ENCODE measurements at places on chromosomes 12 and 14.

DNA sequence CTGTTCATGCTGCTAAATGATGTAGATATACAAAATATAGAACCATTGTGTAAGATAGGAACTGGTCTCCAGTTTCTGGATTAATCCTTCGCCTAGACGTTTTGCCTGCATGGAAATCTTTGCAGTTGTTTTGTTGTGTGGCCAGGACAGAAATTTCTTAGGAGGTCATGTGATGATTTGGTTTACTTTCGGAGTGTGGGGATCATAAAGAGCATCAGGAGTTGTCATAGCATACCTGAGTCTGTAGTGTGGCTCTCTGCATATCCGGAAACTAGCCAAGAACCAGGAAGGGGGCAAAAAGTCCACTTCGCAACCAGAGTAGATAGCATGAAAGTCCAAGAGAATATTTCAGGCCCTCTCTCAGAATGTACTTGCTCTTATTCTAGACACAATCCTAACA, 3.1 kb downstream of the SAMD4A start:
- peaks cover 12% of the 10 kb centered on the region for H3K4me1 ChIP-seq
- H3K27me3 ChIP-seq = peaks cover 55% of the 10 kb centered on the region
- no peak for DNase-seq
- no peak overlapping the region for H3K4me3 ChIP-seq

DNA sequence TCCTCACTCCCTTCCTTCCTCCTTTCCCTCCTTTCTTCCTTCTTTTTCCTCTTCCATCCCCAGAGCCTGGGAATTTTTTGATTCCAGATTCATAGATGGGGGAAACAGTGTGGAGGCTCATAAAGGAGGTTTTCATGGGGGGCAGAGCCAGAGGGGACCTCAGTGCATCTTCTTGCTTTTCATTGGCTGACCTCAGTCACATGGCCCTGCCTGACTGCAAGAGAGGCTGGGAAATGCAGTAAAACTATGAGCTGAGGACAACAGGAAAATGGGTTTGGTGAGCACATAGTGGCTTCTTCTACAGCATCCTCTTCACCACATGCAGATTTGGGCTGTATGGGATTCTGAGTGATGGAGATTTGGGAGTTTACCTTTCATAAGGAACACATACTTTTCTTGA, 437.1 kb upstream of the TBX3 start:
- H3K27ac ChIP-seq = no peak overlapping the region
- H3K36me3 ChIP-seq = no peaks in the 10 kb centered on the region
- no peak overlapping the region for H3K4me3 ChIP-seq
- H3K27me3 ChIP-seq = no peaks in the 10 kb centered on the region

GRCh38 chr14:48771717-48772116, 814.5 kb downstream of the RPS29 start:
- H3K4me3 ChIP-seq = no peak overlapping the region
- H3K36me3 ChIP-seq = no peaks in the 10 kb centered on the region
- H3K27ac ChIP-seq = no peak overlapping the region
- no peaks in the 10 kb centered on the region for H3K27me3 ChIP-seq

DNA sequence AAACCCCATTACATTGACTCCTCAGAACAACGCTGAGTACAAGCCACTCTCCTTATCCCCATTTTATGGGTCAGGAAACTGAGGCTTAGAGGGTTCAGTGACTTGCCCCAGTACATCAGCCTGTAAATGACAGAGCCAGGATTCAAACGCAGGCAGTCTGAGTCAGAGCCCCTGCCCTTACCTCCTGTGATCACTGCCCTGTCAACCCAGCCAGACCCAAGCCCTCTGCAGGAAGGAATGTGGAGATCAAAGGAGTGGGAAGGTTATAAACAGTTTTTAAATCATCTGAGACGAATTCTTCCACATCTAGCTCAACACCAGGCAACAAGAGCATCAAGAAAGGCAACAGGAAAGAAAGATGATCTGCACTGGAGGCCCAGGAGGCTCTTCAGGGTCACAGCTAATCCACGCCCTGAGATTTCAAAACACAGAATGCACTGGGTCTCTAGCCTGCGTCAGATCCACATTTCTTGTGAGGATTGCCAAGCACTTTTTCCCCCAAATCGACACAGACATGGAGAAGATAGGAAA, 38.5 kb downstream of the SPTB start:
- H3K4me1 ChIP-seq = peaks cover 2% of the 10 kb centered on the region
- H3K4me3 ChIP-seq = no peak overlapping the region
- DNase-seq = no peak

GRCh38 chr12:19528750-19529149, 89.5 kb downstream of the AEBP2 start:
- H3K4me3 ChIP-seq = no peak overlapping the region
- H3K27ac ChIP-seq = no peak overlapping the region
- no peak for DNase-seq

DNA sequence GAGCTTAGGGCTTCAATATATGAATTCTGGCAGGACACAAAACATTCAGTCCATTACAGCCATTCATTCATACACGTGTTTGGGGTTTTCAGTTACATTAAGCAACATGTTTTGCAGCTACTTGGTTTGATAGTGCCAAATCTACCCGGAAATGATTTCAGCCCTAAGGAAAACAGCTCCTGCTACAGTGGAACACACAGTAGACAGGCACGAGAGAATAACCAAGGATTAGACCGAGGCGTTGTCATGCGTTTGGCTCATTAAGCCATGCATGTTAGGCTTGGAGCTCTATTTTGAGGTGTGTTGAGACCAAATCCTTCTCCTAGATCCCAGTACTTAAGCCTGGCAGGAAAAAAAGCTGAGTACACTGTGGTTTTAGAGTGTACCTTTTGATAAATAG, 177.4 kb downstream of the PRKCH start:
- peak overlapping the region; percentile 54 for H3K27ac ChIP-seq
- H3K4me3 ChIP-seq = no peak overlapping the region

- H3K4me1 ChIP-seq = peaks cover 88% of the 10 kb centered on the region
- H3K4me3 ChIP-seq = peak overlapping the region; percentile 66
- no peaks in the 10 kb centered on the region for H3K27me3 ChIP-seq
These were observed 43.8 kb upstream of the PNMA1 start for GRCh38 chr14:73757876-73758391.

DNA sequence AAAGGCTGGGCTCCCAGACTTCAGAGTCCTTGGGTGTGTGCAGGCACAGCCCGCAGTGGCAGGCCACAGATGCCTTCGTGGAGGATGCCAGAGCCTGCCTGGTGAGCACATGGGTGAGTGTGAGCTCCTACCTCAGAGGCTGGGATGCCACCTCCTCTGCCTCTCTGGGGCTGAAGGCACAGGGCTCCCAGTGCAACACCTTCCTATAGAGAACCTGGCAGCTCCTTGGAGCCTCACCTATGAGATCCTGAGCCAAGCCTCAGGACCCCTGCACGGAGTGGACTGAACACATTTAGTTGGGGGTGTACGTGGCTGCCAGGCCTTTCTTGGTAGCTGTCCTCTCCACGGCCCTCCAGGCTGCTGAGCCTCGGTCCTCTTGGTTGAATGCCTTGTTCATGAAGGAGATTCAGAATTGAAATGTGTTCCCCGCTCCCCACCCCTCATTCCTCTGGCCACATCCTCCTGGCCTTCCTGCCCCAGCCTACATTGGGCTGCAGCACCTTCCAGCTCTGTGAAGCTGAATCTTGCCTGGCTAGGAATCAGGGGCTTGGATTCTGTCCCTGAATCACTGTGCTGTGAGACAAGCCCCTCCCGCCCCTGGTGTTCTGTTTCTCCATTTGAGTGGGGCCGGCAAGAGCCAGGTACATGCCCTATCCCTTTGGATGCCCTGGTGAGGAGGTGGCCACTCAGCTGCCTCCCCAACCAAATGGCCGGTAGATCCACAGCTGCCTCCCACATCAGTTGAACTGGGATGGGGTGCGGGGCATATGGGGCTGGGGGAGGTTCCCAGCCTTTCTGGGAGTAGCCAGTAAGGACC, 38.7 kb upstream of the TRAF3 start:
- H3K36me3 ChIP-seq = peaks cover 33% of the 10 kb centered on the region
- H3K27me3 ChIP-seq = no peaks in the 10 kb centered on the region
- H3K4me3 ChIP-seq = no peak overlapping the region
- H3K4me1 ChIP-seq = no peaks in the 10 kb centered on the region

- no peaks in the 10 kb centered on the region for H3K27me3 ChIP-seq
- H3K27ac ChIP-seq = no peak overlapping the region
- no peak overlapping the region for H3K4me3 ChIP-seq
- DNase-seq = no peak
These were observed 201.4 kb downstream of the KIF26A start for GRCh38 chr14:104339829-104340228.

DNA sequence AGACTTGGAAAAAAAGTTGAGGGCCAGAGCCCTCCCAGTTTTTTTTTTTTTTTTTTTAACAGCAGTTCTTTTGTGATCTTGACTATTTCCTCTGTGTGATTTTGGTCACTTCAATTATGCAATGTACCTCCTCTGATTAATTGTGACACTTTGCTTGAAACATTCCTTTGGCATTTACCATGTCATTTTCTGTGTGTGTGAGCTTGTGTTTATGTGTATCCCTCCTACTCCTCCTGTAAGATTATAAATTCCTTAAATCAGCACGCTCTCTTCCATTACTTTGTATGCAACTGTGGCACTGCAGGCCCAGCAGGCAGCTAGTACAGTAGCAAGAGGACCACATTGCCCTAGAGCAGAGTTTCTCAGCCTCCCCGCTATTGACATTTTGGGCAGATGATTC, 33.2 kb upstream of the GALNT16 start:
- H3K4me1 ChIP-seq = no peaks in the 10 kb centered on the region
- H3K4me3 ChIP-seq = no peak overlapping the region
- H3K27me3 ChIP-seq = no peaks in the 10 kb centered on the region
- H3K27ac ChIP-seq = no peak overlapping the region
- H3K36me3 ChIP-seq = no peaks in the 10 kb centered on the region
- no peak for DNase-seq

DNA sequence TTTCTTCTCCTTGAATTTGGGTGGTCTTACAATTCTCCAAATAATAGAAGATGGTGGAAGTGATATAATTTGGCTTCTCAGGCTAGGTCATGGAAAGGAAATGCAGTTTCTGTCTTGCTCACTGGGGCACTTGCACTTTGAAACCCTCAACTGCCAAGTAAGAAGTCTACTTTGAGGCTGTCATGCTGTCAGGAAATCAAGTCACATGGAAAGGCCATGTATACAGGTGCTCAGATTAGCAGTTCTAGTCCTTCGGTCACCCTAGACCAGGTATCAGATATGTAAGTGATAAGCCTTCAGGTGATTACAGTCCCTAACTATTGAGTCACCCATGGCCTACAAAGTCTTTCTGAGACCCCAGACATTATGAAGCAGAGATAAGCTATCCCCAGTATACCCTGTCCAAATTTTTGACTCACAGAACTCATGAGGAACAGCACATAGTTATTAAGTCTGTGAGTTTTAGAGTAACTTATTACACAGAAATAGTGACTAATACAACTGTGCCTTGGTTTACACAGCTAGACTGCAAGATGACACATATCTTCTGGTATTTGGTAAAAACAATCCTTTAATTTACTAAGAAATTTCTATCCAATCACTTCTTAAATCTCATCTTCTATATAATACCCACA, 26.3 kb upstream of the BBS10 start:
- no peak overlapping the region for H3K4me3 ChIP-seq
- DNase-seq = no peak

- no peak overlapping the region for H3K27ac ChIP-seq
- no peaks in the 10 kb centered on the region for H3K36me3 ChIP-seq
- no peak for DNase-seq
- H3K4me1 ChIP-seq = no peaks in the 10 kb centered on the region
These were observed 84.9 kb downstream of the SRGAP1 start for GRCh38 chr12:63929426-63929825.

- no peak overlapping the region for H3K27ac ChIP-seq
- peaks cover 8% of the 10 kb centered on the region for H3K4me1 ChIP-seq
- no peak for DNase-seq
- H3K36me3 ChIP-seq = no peaks in the 10 kb centered on the region
These were observed 15.1 kb downstream of the SIX1 start for GRCh38 chr14:60634153-60634552.

GRCh38 chr12:10398168-10398567, 8.3 kb upstream of the KLRK1 start:
- H3K27ac ChIP-seq = no peak overlapping the region
- H3K27me3 ChIP-seq = no peaks in the 10 kb centered on the region
- H3K36me3 ChIP-seq = no peaks in the 10 kb centered on the region
- H3K4me3 ChIP-seq = no peak overlapping the region
- H3K4me1 ChIP-seq = peaks cover 12% of the 10 kb centered on the region

DNA sequence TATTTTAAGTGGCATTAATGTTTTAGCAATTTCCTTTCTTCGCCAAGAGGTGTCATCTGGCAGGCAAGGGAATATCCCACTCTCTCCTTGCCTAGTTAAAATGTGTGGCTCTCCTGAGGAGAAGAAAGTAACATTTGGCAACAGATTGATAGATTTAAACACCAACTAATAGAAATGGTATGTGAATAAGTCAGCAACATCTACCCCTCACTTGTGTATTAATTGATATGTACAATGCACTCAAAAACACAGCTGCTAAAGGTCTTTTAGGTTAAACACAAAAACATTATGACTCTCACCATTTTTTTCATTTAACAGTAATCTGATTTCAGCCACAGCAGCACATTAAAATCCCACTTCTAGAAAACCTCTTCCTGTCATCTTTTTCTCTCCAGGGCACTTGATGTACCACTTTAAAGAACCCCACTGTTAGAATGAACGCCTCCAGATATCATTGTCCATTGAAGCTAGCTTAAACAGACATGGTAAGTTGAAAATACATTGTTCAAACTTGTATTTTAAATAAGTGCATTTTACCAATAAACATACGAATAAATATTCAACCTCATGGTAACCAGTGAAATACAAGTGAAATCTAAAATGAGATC, 151.7 kb downstream of the RPAP3 start:
- H3K27ac ChIP-seq = no peak overlapping the region
- no peak overlapping the region for H3K4me3 ChIP-seq
- H3K4me1 ChIP-seq = no peaks in the 10 kb centered on the region
- no peaks in the 10 kb centered on the region for H3K27me3 ChIP-seq
- no peak for DNase-seq
- H3K36me3 ChIP-seq = no peaks in the 10 kb centered on the region

GRCh38 chr14:101977311-101978071, 13.1 kb downstream of the DYNC1H1 start:
- peaks cover 35% of the 10 kb centered on the region for H3K4me1 ChIP-seq
- no peak overlapping the region for H3K27ac ChIP-seq
- DNase-seq = no peak
- no peak overlapping the region for H3K4me3 ChIP-seq
- peaks cover 64% of the 10 kb centered on the region for H3K36me3 ChIP-seq

DNA sequence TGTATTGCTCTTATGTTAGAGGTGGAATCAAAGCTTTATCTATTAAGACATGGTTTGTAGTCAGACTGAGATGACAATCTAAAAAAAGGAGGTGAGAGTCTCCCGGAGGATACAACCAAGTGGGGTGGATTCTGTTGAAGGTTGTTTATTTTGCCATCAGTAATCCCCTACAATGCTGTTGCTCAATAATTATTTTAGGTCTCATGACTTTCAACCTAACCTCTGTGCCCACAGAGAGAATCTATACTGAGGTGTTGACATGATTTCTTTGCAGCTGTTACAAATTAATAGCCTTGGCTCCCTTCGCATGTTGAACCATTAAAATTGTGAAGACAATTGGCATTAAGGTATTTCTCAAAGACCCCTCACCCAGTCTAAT, 28.7 kb upstream of the FOS start:
- no peaks in the 10 kb centered on the region for H3K27me3 ChIP-seq
- DNase-seq = no peak
- no peak overlapping the region for H3K27ac ChIP-seq
- H3K4me3 ChIP-seq = no peak overlapping the region
- H3K36me3 ChIP-seq = no peaks in the 10 kb centered on the region

All from left lung (tissue), 14 donors.